ENCODE measurements at places on chromosomes 12 and 14.

DNA sequence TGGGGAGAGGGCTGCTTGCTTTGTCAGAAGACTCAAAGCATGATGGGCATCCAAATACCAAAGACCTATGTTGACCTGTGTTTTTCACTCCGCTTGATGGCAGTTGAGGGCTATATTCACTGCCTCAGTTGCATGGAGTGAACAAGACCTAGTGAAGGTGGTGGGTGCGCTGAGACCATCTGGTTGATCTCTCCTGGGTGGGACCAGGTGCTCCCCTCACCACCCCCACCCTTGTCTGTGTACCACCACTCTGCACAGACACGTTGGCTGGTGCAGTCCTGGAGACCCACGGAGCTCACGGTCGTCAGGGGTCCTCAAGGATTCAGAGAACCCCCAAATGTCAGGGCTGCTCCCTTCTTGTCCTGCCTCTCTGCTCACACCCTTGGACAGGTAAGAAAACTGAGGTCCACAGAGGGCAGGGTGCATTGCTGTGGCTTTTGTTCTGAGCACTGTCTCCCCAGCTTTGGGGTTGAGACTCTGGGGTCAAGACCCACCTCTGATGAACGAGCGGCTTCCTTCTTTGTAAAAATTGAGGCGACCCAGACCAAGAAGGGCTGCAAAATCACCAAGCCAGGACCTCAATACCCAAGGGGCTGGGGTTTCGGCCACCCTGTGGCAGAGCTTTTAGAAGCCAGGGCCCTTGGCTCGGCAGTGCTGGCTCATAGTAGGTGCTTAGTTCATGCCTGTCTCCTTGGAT, 166.3 kb upstream of the RTL1 start:
- DNase-seq = no peak

DNA sequence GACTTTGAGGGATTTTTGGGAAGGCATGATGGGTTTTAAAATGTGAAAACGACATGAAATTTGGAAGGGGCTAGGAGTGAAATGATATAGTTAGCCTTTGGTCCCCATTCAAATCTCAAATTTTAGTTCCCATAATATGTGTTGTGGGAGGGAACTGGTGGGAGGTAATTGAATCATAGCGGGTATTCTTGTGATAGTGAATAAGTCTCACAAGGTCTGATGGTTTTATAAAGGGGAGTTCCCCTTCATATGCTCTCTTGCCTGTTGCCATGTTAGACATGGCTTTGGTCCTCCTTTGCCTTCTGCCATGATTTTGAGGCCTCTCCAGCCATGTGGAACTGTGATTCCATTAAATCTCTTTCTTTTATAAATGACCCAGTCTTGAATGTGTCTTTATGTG, 72.8 kb downstream of the SLC16A7 start:
- DNase-seq = no peak

DNA sequence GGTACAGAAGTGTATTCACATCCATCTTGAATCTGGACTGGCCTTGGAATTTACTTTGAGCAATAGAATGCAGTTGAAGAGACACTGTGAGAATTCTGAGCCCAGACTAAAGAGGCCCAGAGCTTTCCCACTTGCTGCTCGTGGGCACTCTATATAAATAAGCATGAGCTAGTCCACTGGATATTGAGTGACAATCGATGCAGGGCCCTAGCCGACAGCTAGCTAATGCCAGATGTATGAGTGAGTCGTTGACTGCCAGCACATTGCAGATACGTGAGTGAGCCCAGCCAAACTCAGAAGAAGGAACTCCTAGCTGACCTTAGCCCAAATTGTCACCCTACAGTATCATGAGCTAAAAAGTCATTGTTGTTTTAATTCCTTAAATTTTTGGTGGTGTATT, 24.9 kb downstream of the NAV3 start:
- no peak for DNase-seq

- no peak for DNase-seq
These were observed 108.9 kb downstream of the GPR135 start for GRCh38 chr14:59356312-59356711.

DNA sequence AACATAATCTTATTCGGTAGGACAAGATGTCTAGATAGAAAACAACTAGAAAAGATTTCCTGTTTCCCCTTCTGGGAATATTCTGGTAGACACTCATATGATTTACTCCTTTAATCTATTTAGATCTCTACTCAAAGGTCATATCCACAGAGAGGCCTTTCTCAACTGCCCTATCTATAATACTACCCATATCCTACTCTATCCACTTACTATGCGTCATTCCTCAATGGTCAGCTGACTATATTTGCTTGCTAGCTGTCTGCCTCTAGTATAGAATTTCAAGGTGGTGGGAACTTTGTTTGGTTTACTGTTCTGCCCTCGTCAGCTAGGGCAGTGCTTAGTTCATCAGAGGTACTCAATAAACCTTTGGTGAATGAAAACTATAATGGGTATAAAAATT, 157.8 kb upstream of the PKP2 start:
- DNase-seq = no peak

GRCh38 chr12:66258011-66258410, 44.3 kb upstream of the HELB start:
- no peak for DNase-seq
